ENCODE measurements at places on chromosomes 16 and 17. TPM values are rescaled to one million over a fixed set of nuclear protein-coding genes. Genes with fewer than 3 reads are reported as not detected.

Gene SKAP1
- not detected for total RNA-seq

- no peak for DNase-seq
Measured at GRCh38 chr17:614653-615546, 99.7 kb downstream of the VPS53 start.

Gene TRPV3
- 1.0 TPM for total RNA-seq

GRCh38 chr16:49706620-49707355 is 149.1 kb downstream of the ZNF423 start:
- DNase-seq: no peak

- DNase-seq: no peak
Measured at GRCh38 chr16:64711026-64711425, 410.8 kb downstream of the CDH11 start.

DNA sequence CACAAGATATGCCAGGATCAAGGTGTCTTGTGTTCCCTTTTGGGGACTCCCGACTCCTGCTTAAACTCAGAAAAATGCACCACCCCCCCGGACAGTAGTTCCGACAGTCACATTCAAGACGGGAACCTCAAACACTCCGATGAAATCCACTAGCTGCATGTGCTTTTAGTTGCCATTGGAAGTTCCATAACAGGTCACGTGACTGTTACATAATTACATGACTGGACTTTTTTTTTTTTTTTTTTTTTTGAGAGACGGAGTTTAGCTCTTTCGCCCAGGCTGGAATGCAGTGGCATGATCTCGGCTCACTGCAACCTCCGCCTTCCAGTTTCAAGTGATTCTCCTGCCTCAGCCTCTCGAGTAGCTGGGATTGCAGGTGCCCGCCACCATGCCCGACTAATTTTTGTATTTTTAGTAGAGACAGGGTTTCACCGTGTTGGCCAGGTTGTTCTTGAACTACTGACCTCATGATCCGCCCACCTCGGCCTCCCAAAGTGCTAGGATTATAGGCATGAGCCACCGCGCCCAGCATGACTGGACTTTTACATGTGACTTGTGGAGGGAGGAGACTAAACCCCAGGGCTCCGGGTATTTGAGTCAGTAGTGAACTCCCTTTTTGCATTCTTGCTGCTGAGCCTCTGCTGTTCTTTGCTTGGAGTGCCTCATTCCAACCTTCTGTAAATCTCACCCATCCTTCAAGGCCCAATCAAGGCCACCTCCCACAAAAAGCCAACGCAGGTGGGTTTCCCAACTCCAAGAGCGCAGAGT is 1.6 kb downstream of the SIRT7 start:
- DNase-seq: no peak

Data from cardiac septum (tissue), 1 donor.